ENCODE measurements at places on chromosomes 3 and 15.

GRCh38 chr15:88912500-88912921 lies 668 bp downstream of the MFGE8 start:
- peak overlapping the region; percentile 78 for H3K4me3 ChIP-seq
- peaks cover 26% of the 10 kb centered on the region for H3K36me3 ChIP-seq
- DNase-seq = peak; percentile 53
- peaks cover 66% of the 10 kb centered on the region for H3K4me1 ChIP-seq
- H3K27ac ChIP-seq = peak overlapping the region; percentile 95
- no peaks in the 10 kb centered on the region for H3K27me3 ChIP-seq

GRCh38 chr15:62509395-62509958 lies 344.4 kb upstream of the C2CD4B start:
- H3K36me3 ChIP-seq = no peaks in the 10 kb centered on the region
- no peak overlapping the region for H3K4me3 ChIP-seq
- H3K27me3 ChIP-seq = no peaks in the 10 kb centered on the region

DNA sequence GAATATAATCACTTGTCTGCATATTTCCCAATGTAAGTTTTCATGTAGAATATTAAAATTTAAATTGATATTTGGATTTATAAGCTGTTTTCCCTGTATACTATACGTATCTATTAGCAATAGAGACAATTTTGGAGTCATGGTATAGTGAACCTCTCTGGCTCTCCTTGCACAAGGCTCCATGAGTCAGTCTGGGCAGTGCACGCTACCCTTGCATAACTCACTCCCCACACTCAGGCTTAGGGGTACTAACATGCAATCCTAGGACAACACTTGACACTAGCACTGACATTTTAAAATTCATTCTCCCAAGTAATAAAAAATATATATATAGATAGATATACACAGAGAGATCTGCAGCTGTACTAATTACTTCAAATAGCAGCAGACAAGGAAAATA lies 39.2 kb downstream of the SLC24A1 start:
- no peak overlapping the region for H3K4me3 ChIP-seq
- H3K27me3 ChIP-seq = no peaks in the 10 kb centered on the region
- H3K4me1 ChIP-seq = no peaks in the 10 kb centered on the region
- H3K27ac ChIP-seq = no peak overlapping the region
- H3K36me3 ChIP-seq = peaks cover 81% of the 10 kb centered on the region
- DNase-seq = no peak

- H3K4me3 ChIP-seq = no peak overlapping the region
- no peaks in the 10 kb centered on the region for H3K36me3 ChIP-seq
- H3K4me1 ChIP-seq = no peaks in the 10 kb centered on the region
Observed at GRCh38 chr3:194029846-194030245, 106.1 kb upstream of the HES1 start.

GRCh38 chr3:120418866-120419490 lies 31.8 kb downstream of the FSTL1 start:
- peaks cover 92% of the 10 kb centered on the region for H3K4me1 ChIP-seq
- H3K27me3 ChIP-seq = no peaks in the 10 kb centered on the region
- H3K27ac ChIP-seq = peak overlapping the region; percentile 90
- H3K4me3 ChIP-seq = peak overlapping the region; percentile 34

GRCh38 chr3:21938267-21938681 lies 187.3 kb upstream of the ZNF385D start:
- no peaks in the 10 kb centered on the region for H3K36me3 ChIP-seq
- H3K27ac ChIP-seq = no peak overlapping the region
- H3K4me3 ChIP-seq = no peak overlapping the region
- no peak for DNase-seq
- H3K27me3 ChIP-seq = no peaks in the 10 kb centered on the region
- no peaks in the 10 kb centered on the region for H3K4me1 ChIP-seq

DNA sequence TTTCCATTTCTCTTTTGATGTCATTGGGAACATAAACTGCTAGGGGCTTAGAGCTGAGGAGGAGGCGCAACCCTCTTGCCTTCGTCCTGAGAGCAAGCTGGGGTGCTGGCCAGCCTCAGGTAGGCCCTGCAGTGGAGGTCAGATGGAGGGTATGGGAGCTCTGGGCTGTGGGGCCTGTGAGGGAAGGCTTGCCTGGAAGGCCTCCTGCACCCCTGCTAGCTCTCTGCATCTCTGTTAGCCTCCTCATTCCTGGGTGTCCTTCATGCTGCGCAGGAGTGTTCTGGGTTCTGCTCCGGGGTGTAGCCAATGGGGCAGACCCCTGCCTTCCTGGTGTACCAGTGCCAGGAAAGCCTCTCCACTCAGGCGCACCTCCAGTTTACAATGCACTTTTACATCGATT lies 11.8 kb downstream of the GP5 start:
- no peak for DNase-seq
- no peaks in the 10 kb centered on the region for H3K4me1 ChIP-seq
- no peak overlapping the region for H3K4me3 ChIP-seq
- no peak overlapping the region for H3K27ac ChIP-seq
- H3K36me3 ChIP-seq = no peaks in the 10 kb centered on the region
- peaks cover 47% of the 10 kb centered on the region for H3K27me3 ChIP-seq

DNA sequence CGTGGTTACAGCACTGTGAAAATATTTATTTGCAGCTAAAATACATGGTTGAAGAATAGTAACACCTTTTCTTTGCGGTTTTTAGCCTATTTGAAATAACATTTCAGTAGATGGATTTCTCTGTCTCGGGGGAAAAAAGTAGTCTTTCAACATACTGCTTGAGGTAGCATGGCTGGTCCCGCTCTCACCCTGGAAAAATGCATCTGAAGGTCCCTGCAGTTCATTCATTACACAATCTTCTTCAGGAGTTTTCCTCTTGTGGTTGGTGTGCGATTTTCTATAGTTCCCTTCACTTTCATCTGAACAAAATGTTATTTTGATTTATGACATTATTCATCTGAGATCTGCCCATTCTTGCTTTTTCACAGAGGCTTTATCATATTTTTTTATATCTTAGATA lies 75.9 kb downstream of the STRIT1 start:
- no peaks in the 10 kb centered on the region for H3K27me3 ChIP-seq
- DNase-seq = no peak
- H3K36me3 ChIP-seq = no peaks in the 10 kb centered on the region
- H3K4me3 ChIP-seq = no peak overlapping the region
- no peak overlapping the region for H3K27ac ChIP-seq

GRCh38 chr3:111947231-111947630 lies 31.6 kb upstream of the ABHD10 start:
- no peaks in the 10 kb centered on the region for H3K27me3 ChIP-seq
- H3K4me3 ChIP-seq = no peak overlapping the region
- peaks cover 15% of the 10 kb centered on the region for H3K4me1 ChIP-seq
- H3K27ac ChIP-seq = no peak overlapping the region
- peaks cover 78% of the 10 kb centered on the region for H3K36me3 ChIP-seq

DNA sequence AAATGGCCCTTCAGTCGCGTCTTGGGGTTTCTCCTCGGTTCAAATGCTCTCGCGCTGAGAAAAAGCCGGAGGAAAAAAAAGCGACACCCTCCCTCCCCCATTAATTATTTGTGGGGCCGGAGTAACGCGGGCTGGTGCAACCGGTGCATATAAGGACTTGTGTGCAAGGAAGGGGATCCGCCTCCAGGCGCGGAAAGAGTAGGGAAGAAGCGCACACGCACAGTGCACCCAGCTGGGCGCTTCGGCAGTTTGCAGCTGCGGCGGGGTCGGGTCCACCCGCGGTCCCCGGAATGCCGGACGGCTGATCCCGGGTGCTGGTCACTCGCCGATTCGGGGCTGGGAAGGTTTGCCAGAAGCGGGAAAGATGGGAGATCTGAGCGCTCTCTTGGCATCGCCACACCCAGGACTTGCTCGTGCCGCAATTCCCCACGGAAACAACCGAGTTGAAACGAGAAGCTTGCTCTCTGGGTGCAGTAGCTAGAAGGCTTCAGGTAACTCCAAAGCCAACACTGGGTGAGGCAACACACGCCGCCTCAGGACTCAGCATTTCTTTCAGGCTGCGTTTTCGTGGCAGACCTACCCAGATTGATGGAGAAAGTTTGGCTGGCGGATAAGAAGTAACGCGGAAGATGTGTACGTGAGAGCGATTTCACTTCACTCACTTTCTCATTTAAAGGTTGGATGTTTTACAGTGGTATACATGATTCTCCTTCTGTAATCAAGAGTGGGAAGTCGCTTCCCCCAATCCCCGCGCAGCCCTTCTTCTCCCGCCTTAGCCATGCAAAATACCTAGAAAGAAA lies 720 bp upstream of the TNIK start:
- H3K4me1 ChIP-seq = peaks cover 57% of the 10 kb centered on the region
- H3K27me3 ChIP-seq = peaks cover 13% of the 10 kb centered on the region

- no peaks in the 10 kb centered on the region for H3K36me3 ChIP-seq
- DNase-seq = no peak
- peaks cover 11% of the 10 kb centered on the region for H3K4me1 ChIP-seq
- H3K27me3 ChIP-seq = no peaks in the 10 kb centered on the region
- no peak overlapping the region for H3K4me3 ChIP-seq
- H3K27ac ChIP-seq = no peak overlapping the region
Observed at GRCh38 chr3:31755926-31756658, 223.4 kb downstream of the STT3B start.

- no peaks in the 10 kb centered on the region for H3K4me1 ChIP-seq
- H3K27me3 ChIP-seq = no peaks in the 10 kb centered on the region
- DNase-seq = no peak
Observed at GRCh38 chr3:65210026-65210814, 522.4 kb upstream of the ADAMTS9 start.

DNA sequence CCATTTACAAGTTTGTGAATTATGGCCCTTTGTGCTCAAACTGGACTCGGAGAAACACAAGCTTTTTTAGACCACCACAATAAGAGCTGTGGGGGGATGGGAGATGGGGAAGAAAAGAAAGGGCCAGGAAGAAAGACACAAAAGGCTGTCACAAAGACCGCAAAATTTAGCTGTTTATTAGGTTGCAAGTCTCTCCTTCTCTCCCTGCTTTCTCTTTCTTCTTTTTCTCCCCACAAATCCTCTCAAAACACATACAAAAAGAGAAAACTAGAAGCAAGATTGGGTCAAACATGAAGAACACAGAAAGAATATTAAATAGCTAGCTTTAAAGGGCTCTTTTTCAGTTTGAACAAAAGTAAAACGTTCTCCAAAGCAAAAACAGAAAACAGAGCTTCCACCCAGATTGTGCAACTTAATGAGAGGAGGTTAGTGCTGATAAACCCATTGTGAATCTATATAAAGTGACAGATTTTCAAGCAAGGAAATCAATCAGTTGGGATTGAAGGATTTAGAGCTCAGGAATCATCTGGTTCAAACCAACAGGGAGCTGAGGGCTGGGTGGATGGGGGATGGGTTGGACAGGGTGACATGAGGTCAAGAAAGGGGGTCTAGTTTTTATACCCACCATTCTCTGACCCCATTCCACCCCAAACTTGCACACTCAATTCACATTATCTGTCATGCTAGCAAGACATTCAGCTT lies 87.3 kb downstream of the DHX30 start:
- H3K27me3 ChIP-seq = no peaks in the 10 kb centered on the region

DNA sequence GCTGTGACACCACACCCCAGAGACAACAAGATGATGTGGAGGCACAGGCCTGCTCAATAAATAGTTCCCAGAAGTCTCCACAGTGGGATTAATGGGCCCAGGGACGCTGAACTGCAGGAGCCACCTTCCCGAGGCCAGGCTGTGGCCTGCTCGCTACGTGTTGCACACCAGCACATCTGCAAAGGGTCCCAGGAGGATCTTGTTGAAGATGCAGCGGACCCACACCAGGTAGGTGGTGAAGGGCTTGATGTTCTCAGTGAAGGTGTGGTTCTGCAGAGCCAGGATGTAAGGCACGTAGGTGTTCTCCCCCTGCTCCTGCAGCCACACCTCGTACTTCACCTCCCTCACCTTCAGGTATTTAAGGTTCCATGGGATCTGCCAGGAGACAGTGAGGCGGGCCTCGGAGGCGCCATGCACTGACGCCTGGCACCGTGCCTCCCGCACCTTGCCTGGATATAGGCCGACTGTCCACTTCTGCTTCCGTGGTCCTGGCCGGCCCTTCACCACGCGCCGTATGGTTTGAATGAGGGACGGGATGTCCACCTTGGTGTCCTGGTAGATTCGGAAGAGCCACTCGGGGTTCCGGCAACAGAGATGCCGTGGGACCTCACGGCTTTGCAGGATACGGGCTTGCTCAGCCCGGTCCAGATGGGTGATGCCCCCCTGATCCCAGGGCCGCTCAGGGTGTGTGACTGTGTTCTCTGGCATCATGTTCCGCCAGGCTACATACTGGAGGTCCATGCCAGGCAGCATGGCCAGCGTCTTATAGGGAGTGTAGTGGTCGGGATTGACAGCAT lies 26.1 kb downstream of the POMGNT2 start:
- H3K36me3 ChIP-seq = peaks cover 42% of the 10 kb centered on the region
- no peaks in the 10 kb centered on the region for H3K27me3 ChIP-seq
- H3K27ac ChIP-seq = no peak overlapping the region
- H3K4me1 ChIP-seq = no peaks in the 10 kb centered on the region
- DNase-seq = no peak

- DNase-seq = no peak
- peak overlapping the region; percentile 69 for H3K27ac ChIP-seq
- H3K27me3 ChIP-seq = no peaks in the 10 kb centered on the region
- peaks cover 28% of the 10 kb centered on the region for H3K4me1 ChIP-seq
- H3K4me3 ChIP-seq = no peak overlapping the region
Observed at GRCh38 chr15:95470529-95470928, 860.0 kb upstream of the NR2F2 start.

GRCh38 chr3:5026046-5026362 lies 46.8 kb downstream of the BHLHE40 start:
- peaks cover 9% of the 10 kb centered on the region for H3K4me1 ChIP-seq
- H3K27me3 ChIP-seq = no peaks in the 10 kb centered on the region
- DNase-seq = no peak
- no peaks in the 10 kb centered on the region for H3K36me3 ChIP-seq

DNA sequence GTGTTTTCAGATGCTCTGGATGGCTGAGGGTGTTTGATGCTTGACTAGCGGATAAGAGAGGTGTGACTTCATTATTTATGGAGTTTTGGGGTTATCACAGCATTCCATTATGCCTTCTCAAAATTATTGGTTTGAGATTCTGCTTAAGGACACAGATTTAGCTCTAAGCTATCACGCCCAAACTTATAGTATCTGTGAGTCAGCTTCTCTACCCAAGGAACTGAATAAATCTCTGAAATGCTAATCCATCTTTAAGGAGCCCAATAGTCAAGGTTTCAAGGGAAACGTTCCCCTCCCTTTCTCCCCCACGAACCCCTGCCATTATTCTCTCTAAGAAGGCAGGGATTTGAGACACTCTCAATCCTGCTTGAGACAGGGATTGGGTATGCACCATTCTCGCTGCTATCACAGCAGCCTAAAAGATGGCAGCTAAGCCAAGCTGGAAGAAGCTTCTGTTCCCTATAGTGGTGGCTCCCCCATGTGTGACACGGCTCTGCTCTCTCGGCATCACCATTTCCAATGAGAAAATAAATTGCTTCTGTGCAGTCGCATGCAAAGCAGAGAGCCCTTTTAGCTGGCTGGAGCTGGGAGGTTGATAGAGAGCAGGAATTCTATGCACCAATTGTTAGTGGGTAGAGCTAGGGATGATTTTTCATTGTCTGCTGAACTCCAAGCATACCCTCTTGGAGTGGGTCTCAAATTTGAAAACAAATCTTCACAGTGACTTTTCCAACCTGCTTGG lies 151.1 kb downstream of the IL20RB start:
- no peak overlapping the region for H3K4me3 ChIP-seq
- H3K36me3 ChIP-seq = no peaks in the 10 kb centered on the region
- no peak overlapping the region for H3K27ac ChIP-seq

- H3K4me1 ChIP-seq = peaks cover 38% of the 10 kb centered on the region
- H3K36me3 ChIP-seq = no peaks in the 10 kb centered on the region
- no peaks in the 10 kb centered on the region for H3K27me3 ChIP-seq
- peak overlapping the region; percentile 82 for H3K27ac ChIP-seq
Observed at GRCh38 chr15:101070502-101071273, 151.5 kb downstream of the LRRK1 start.
